ENCODE measurements at places on chromosomes 6 and 20.
A peak's percentile ranks its signal among the peaks of the same experiment; 100 is the strongest.

DNA sequence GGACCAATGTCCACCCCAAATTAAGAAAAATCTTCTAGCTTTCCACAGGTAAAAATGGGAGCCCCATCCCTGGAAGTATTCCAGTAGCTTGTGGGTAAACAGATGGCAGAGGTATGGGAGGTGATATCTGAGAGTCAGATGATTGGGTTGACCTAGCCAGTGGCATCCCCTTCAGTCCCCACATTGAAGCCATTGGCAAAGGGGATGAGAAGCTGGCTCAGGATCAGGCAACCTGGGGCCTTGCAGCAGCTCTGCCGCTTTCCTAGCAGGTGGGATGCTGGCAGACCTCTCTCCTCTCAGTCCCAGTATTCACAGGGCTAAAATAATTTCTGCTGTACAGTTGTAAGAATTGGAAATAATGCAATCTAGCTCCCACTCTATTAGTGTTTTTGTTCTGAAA is 108.9 kb upstream of the KCNG1 start:
- peak; percentile 3 for DNase-seq

DNA sequence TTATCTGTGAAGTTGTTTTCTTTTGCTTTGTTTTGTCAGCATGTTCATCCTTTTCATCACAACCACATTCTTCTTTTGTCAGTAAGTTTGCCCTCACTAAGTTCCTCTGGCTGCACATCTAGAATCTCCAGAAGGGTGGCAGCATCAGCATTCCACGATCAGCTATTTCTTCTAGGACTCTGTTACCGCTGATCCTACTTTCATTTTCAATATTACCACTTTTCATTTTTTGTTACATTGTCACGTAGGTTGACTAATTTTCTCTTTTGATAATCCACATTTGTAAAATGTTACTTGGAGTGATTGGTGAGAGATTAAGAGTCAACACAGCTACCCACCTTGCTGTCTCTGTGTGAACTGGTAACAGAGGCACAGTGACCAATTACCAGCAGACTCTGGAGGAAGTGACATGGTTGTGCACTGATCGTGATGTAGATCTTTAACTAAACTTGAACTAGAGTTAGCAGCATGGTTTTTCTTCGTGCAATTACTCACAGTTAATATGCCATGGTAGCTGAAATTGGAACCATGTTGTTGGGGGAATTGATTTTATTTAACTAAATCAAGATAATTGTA is 307.9 kb upstream of the SLC35B3 start:
- no peak for DNase-seq

DNA sequence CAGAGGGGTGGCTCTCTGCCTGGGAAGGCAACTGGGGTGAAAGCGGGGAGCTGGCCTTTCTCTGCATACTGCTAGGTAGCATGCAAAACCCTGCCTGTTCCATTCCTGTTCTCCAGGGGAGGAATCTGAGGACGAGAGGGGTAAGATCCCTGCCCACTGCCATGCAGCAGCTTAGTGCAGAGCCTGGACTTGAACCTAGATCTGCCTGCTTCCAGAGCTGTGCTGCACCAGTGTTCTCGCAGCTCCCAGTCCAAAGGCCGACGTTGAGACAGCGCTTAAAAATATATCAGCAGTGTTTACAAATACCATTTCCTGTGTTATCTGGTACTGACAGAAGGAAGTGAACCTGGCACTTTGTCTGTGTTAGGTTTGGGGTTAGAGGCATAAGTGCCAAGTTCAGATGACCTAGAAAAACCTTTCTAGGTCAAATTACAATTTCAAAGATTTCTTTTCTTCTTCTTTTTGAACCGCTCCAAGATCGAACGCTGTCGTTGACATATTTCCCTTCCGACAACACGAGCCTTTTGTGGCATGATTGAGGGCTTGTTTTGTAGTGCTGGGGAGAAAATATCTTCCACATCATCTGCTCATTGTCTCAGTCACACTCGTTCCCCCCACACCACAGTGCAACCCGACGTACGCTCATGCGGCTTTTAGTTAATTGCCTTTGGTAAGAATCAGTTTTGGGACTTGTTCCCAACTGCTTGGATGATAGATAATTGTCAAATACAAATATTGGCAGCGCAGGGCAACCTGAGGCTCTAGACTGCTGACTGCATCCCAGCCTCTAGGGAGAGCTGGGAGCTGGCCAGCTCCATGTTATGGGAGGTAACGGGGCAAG is 44.6 kb downstream of the TOX2 start:
- DNase-seq = no peak

DNA sequence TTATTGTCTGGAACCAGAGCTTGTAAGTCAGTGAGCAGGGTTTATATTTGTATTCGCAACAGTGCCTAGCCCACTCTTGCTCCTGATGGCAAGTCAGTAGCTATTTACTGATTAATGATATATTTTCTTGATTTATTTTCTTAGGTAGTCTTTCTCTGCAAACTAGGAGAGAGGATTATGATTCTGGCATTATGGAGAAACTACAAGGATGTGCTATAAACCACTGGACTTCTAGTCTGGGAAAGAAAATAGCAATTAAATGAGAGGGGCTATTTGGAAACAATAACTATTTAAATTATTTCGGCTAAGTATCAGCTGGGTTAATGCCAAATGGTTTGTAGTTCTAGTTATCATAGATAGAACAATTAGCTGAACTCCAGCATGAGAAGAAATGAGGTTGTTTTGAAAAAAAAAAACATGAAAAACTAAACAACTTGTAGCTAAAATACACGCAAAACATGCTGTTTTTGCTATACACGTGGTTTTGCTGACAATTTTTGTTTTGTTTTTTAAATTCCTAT is 304.9 kb upstream of the TCF21 start:
- DNase-seq = no peak

DNA sequence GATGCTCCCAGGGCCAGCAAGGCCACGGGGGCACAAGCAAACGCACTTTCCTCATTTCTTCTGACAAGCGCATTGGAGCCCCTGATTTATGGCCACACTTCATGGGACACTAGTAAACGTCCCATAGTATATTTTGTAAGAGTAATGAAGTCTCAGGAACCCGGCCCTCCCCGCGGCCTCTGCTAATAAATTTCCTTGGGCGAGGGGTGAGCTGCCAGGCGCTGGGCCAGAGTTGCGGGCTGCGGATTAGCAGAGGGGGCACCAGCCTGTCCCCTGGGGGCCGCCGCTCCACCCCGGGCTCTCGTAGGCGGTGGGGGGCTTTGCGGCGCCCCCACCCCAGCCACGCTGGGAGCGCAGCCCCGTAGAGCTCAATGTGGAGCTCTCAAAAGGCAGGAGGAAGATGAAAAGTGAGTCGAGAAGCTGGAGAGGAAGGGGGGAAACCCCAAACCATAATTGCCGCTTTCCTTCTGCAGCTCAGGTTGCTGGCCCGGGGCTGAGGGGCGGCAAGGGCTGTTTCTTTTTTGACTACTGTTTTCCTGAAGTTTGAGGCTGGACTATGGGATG is 173.6 kb downstream of the CDC5L start:
- DNase-seq = no peak

DNA sequence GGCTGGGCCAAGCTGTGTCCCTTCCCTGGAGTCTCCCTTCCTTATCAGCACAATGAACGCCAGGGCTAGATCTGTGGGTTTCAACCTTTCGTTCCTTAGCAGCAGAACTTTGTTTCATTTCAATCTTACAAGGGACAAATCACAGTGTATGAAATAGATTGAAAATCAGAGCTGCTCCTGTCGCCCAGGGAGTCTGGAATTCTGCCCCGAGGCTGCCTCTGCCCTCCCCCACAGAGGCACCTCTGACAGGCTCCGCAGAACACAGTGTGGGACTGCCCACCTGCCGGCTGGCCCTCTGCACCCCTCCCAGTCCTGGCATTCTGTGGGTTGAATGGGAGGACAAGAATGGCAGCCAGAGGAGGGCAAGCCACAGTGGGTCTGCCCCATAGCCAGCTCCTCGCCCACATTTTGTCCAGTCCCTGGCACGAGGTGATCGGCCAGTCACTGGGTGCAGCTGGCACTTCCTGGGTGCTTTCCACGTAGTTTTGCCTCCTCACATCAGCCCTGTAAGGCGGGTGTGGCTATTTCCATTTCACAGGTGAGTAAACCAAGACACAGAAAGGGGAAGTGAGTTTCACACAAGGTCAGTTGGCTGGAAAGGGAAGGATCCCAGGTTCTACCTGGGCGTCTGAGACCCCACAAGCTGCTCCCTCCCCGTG is 26.1 kb downstream of the MANBAL start:
- no peak for DNase-seq

- DNase-seq = no peak
Observed at GRCh38 chr6:156804402-156804801, 27.2 kb downstream of the ARID1B start.

DNA sequence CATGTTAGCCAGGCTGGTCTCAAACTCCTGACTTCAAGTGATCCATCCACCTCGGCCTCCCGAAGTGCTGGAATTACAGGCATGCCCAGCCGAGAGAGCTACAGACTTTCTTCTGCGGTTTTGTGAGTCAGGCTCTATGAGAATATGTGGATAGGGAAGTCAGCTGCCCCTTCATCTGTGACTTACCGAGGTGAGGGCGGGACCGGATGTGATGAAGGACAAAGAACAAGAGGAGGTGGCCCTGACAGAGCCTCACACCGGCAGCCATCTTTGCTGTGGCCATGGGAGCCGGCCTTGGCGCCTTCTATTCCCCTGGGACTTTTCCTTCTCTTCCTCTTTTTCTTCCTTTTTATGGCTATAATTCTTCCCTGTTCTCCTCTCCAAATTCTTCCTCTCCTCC is 67.0 kb downstream of the IYD start:
- DNase-seq = no peak

DNA sequence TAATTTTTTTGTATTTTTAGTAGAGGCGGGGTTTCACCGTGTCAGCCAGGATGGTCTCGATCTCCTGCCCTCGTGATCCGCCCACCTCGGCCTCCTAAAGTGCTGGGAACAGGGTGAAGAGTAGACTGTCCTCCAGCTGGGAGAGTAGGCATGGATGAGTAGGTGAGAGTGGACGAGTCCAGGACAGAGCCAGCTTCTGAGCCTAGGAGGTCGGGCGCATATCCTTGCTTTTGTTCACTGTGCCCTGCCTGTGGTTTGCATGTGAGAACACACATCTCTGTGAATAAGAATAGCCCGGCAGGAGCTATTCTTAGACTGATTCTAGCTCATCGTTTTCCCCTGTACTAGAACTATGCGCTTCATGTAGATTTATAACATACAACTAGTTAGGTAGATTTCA is 78.3 kb downstream of the RPP40 start:
- DNase-seq = no peak

GRCh38 chr6:90008189-90008907 is 114.1 kb downstream of the GJA10 start:
- DNase-seq = no peak

DNA sequence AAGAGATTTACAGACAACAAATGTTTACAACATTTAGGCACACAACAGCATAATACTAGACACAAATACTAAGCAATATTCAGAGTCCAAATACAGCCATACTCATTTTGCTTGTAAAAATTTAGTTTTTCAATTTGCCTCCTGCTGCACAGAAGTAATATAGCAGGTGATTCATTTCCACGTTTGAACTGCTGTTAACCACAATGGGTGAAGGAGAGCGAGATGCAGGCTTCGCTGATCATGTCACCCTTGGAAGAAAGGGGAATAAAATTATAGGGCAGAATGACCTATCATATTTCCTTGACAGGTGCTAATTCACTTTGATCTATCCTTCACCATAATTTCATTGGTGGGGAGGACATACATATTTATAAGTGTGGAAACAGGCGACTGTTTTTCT is 643.8 kb upstream of the AGPAT4 start:
- DNase-seq = peak; percentile 21
